Stimulated activated CD4-positive, alpha-beta T cell treated with anti-CD3 and anti-CD28 coated beads, Interleukin-1b, Interleukin-23, amount 100 ng/mL, for 24 hours (primary cell): ENCODE measurements at places on chromosomes 5 and 9.

DNA sequence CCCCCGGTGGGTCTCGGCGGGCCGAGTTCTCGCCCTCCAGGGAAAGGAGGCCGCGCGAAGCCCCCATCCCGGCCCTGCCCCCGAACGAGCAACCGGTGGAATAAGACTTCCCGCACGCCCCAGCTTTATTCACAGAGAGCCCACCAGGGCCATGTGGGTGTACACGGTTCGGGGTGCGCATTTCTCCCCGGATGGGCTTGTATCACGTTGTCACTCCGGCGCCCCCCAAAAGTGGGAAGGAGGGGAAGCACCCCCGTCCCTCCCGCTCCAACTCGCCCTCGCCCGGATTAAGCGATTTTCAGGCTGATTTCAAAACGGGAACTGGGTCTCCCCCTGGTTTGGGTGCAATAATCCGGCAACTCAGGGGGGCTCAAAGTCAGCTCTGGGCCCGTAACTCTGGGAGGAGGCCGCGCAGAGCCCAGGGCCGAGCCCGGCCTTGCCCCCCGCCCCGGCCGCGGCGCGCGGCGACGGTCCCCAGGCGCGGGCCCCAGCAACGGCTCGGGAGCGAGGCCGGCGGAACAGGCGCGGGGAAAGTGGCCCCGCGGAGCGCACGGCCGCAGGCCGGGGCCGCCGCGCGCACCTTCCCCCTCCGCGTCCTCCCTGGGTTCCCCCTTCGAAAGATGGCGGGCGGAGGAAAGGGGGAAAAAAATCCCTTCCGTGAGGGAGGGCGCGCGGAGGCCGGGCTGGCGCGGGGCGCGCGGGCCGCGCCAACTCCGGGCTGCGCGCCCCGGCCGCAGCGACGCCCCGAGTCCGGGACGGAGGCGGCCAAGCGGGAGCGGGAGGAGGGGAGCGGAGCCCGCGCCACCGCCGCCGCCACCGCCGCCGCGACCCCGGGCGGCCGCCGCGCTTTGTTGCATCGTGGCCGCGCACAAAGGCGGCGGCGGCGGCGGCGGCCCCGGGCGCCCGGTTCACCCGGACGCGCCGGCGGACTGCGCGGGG lies 644 bp downstream of the BRD3 start:
- peak; percentile 13 for DNase-seq

DNA sequence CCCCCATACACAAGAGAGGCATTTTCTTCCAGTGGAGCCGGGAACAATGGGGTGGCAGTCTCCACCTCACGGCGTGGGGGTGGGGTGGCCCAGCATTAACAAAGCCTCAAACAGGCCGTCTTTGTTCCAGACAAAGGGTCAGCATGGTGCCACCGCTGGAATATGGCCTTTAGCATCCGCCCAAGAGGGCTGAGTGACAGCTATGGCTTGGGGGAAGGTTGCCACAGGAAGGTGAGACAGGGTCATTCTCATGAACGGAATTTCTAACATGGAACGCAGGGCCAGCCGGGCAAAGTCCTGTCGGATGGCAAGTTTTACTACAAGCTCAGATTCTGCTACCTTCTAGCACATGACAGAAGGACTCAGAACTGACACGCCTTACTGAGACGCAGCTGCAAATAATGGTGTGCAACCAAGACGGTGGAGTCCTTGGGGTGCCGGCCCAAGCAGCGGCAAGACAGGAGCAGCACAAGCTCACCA lies 64.0 kb downstream of the OTULIN start:
- DNase-seq = no peak

GRCh38 chr9:94916956-94917355 lies 190.5 kb downstream of the AOPEP start:
- no peak for DNase-seq

DNA sequence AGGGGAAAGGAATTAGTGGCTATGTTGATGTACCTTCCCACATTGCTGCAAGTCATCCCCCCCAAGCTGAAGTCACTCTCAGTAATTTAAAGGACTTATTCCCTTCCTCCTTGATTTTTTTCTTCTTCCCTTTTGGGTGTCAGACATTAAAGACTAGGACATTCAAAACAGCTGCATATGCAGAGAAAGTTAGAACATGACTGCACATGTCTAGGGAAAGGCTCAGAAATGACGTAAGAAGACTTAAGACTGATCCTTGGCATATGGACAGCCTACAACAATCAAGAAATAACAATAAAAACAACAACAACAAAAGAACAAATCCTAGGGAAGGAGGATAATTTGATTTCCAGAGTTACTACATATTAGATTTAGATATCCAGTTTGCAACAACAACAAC lies 997.5 kb downstream of the TLE4 start:
- DNase-seq = no peak

- no peak for DNase-seq
These were observed 7.7 kb upstream of the VAV2 start for GRCh38 chr9:133999851-134000265.

DNA sequence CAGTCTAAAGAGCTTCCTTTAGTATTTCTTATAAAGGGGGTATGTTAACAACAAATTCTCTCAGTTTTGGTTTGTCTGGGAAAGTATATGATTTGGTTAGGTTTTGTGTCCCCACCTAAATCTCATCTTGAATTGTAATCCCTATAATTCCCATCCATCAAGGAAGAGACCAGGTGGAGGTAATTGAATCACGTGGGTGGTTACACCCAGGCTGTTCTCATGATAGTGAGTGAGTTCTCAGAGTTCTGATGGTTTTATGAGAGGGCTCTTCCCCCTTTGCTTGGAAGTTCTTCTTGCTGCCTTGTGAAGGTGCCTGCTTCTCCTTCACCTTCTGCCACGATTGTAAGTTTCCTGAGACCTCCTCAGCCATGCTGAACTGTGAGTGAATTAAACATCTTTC lies 109.1 kb downstream of the MACIR start:
- no peak for DNase-seq

DNA sequence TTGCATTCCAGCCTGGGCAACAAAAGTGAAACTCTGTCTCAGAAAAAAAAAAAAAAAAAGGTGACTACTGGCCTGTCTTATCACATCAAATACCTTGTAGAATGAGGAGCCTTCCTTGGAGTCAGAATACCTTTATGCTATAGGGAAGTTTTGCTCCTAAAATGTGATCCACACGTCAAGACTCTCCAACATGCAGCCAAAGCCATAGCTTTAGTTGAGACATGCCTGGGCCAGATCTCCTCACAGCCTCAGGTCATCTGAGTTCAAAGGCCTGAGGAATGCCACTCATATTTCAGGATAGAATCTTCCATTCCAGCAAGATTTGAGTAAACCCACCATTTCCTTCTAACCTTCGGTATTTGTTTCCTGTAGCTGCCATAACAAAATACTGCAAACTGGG lies 13.7 kb upstream of the SOWAHA start:
- no peak for DNase-seq

DNA sequence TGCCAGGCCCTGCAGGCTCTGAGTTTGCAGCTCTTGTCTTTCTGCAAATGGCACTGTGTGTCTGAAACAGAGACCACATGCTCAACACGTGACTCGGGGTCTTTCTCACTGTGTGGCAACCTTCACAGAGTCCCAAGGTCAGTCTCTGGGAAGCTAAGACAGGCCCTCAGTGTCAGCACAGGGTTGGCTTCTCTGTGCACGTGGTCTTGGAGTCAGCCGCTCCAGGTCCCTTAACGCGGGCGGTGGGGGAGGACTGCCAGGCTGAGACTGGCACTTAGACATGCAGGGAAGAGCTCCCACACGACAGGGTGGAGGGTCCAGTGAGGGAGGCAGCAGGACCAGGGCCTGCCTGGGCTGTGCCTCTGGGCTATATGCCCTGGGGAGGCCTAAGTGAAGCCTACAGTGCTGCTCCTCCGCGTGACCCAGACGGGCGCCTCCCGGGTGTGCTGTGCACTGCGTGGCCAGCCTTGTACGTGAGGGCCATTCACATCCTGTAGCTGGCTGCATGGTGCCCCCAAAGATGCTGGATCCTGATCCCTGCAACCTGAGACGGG lies 76.8 kb downstream of the ADAMTS2 start:
- no peak for DNase-seq

DNA sequence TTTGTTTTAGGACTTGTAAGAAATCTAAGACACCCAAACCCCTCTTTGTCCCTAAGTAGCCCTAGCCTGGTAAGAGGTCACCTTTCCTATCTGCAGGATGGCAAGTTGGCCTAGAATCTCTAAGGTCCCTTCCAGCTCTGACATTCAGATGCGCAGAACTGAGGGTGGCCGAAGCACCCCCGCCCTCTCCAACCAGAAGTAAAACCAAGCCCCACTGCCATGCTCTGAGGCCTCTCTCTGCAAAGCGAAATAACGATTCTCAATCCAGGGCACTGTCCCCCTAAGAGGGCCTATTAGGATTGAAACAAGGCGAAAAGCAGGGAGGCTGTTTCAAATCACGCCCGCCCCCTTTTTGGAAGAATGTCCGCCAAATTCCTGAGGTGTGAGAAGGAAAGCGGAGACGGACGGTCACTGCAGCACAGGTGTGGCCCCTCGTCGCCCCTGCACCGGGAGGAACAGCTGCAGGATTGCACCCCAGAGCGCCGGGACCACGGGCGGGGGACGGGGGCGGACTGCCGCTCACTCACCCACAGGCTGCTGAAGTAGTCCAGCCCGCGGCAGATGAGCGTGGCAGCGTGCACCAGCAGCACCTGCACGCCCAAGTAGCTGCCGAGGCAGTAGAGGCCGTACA lies 824 bp downstream of the TMEM245 start:
- no peak for DNase-seq

DNA sequence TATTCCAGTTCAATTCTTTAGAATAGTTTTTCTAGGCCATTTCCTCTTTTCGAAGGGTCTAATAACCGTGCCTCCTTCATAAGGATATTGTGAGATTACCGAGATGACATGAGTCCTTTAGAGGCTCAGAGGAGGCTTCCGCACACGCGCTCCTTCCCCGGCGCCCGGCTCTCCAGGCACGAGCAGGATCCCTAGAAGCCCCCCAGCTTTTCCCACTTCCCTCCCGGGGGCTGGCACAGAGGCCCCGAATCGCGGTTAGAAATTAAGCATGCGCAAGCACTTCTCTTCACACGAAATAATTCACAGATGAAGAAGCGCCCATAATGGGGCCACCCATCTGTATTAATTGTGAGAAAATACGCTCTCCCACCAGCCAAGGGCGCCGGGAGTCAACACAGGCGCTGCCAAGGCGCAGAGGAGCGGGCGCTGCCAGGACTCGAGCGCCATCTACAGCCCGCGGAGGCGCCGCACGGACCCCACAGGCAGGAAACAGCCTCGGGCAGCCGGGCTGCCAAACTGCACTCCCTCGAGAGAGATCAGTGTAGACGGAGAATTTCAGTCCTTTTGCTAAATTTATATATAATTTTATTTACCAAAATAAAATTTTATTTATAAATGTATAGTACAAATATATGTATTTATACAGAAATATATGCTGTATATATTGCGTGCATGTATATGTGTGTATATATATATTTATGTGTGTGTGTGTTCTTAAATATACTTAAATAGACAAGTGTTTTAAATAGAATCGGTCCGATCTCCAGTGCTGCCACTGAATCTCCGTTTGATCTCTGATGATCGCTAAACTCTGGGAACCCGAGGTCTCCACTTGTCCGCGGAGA lies 258.1 kb upstream of the NFIL3 start:
- peak; percentile 57 for DNase-seq

DNA sequence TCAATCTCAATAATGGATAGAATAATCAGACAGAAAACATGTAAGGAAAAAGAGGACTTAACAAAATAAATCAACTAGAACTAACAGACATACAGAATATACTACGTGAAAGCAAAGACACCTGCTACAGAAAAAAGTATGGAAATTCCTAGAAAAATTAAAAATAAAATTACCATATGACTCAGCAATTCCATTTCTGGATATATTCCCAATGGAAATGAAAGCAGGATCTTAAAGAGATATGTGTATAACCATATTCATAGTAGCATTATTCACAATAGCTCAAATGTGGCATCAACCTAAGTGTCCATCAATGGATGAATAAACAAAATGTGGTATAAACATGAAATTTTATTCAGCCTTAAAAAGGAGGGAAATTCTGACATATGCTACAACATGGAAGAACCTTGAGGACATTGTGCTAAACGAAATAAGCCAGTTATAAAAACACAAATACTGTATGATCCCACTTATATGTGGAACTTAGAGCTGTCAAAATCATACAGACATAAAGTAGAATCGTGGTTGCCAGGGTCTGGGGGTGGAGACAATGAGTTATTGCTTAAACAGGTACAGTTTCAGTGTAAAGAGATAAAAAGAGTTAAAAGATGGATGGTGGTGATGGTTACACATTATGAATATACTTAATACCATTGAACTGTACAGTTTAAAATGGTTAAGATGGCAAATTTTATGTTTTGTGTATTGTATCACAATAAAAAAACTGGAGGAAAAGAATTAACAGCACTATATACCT lies 6.9 kb downstream of the PLAA start:
- no peak for DNase-seq

- DNase-seq = no peak
These were observed 1670.1 kb upstream of the ACO1 start for GRCh38 chr9:30714389-30714788.

DNA sequence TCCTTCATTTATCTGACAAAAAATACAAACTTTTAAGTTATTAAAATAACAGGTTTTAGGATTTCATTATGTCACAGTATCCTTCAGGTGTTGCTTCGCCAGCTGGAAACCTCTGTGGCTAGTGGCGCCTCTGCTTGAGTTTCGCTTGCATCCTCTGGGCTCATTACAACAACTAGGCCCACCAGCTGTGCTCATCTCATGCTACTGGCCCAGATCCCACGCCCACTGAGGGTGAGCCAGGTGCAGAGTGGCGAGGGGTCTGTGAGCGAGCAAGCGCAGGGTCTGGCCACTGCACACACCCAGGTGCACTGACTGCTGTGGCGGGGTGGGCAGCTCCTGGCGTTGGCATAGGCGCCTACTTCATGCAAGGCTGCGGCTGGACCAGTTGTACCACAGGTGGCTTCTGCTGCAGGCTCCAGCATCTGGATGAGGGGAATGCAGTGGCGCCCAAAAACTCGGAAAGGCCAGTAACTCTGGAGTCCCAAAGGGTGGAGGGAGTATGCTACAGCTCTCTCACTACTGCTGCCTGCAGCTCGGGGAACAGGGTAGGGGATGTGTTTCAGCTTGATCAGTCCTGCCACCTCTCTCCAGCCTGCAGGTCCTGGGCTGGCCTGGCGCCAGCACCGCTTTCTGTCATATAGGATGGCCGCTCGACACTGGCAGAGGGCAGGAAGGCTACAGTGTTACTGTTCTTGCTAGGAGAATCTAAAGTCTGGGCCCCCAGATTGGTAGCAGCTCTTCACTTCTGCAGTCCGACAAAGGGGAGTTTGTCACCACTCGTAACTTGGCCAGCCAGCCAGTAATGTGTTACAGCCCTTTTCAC lies 452.1 kb downstream of the TUSC1 start:
- DNase-seq = no peak
